ENCODE measurements at places on chromosomes 1 and 21. TPM values are rescaled to one million over a fixed set of nuclear protein-coding genes. Genes with fewer than 3 reads are reported as not detected.

Gene MTMR11
- total RNA-seq = 4.4 TPM

Gene GNAT2
- total RNA-seq = not detected

Gene OVAAL
- total RNA-seq = not detected

Gene GJC2
- 1.8 TPM for total RNA-seq

Gene ANGPTL1
- total RNA-seq = 1.6 TPM

Gene C1orf116
- total RNA-seq = under 0.01 TPM

Gene NOTCH2NLA
- total RNA-seq = 95.6 TPM

Gene PCAT6
- total RNA-seq = not detected

Gene TNFRSF4
- not detected for total RNA-seq

Gene WNT3A
- total RNA-seq = not detected

Gene RAP1GAP
- not detected for total RNA-seq

Measured in subcutaneous preadipocyte (primary cell).